NCI-H510A (cell line): ENCODE measurements at places on chromosomes 1 and 21.

GRCh38 chr1:36014722-36015220 lies 69.1 kb upstream of the TEKT2 start:
- DNase-seq = no peak

- no peak for DNase-seq
These were observed 114.7 kb downstream of the PBX1 start for GRCh38 chr1:164673584-164674214.

DNA sequence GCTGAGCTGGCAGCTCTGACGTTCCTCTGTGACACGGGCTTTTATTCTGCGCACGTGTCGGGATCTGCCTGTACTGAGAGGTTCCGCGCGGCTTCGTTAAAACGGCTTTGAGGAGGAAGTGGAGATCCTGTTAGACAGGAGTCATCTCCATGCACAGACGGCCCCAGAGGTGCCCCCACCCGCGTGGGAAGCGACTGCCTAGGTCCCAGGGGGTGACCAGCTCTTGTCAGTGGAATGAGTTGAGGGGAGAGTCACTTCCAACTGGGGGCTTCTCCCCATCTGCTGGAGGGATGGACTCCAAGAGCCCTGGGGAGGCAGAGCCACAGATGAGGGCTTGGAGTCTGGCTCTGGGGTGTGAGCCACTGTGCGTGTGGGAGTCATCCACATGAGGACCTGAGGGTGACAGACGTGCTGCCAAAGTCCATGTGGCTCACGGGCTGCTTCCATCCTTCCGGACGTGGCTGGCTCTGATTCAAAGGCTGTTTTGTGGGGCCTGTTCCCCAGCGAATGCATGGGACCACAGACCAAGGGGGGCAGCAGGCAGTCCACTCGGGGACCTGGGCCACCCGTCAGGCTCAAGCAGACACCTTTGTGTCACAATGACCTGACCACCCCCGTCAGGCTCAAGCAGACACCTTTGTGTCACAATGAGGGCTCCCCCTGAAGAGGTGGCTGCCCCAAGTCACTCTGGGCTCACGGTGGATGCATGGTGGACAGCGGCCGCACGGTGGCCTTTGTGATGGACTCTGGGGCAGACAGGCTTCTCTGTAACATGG lies 26.8 kb downstream of the PTTG1IP start:
- DNase-seq = no peak

DNA sequence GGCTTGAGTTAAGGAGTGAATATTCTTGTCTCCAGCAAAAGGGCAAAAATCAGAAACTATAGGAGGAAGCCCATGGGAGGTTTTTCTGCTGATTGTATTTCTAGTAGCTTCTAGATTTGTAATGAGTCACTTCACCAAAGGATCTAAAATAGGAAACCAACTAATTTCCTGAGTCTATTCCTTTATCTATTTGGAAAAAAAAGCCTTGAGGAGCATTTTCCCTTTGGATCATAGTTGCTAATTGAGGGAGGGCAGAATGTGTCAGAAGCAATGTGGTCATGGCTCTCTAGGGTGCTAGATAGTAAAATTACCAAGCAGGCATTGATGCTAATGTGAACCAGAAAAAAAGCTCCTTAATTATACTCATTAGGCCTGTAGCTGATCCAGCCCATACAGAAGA lies at the start of gene OR10R2:
TSS of gene OR10R2 (plus strand) at position 301 of the 400 bp plus-strand sequence. CDS start 106 bp downstream, outside the sequence.
- DNase-seq = no peak

DNA sequence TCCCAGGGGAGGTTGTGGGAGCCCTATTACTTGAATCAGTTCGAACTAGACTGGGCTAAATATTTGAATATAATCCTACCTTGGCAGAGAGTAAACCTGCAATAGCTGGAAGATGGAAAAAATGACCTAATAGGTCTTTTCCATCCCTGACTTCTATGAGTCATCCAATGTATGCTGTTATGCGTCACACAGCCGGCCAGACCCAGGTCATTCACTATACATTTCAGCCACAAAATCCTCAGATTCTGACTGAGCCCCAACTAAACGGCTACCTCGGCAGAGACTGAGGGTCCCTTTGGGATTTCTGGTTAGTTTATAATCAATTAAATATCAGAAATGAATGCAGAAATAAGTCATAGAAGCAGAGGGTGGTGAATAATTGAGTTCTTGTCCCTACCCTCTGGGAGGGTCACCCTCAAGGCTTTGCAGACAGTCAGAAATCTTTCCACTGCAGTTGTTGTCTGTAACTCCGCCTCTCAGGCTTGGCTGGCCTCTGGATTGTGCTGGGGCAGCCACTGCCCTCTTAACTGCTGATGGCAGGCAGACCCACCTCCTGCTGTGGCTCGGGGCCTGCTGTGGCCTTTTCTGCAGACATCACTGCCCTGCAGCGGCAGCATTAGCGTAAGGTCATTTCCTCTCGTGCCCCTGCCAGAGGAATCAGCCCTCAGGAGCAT lies 240.5 kb downstream of the TGFB2 start:
- DNase-seq = no peak

GRCh38 chr1:170284951-170285350 lies 139.2 kb downstream of the NTMT2 start:
- no peak for DNase-seq

DNA sequence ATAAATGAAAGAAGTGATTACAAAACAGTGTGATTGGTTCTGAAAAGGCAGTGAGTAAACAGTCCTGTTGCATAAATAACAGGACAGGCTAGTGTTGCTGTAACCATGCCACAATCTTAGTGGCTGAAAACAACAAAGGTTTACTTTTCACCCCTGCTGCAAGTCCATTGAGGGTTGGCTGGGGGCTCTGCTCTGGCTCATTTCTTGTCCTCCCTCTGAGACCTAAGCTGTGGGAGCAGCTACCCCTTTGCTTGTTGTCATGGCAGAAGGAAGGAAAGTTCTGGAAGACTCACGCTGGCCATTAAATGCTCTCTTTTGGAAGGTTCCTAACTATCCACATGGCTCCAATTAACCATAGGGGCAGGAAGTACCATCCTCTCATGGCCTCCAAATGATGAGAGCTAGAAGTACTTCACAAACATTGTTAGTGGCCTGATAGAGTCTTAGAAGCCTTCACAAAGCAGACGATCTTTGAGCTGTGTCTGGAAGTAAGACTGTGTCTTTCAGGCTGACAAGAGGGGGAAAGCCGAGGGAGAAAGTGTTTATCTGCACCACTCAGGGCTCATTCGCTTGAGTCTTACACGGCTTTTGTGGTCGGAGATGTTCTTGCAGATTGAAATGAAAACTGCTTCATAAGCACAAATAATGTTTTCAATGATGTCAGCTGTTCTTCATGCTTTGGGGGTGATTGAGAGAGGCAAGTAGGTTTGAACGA lies 11.9 kb downstream of the RCSD1 start:
- DNase-seq = no peak

- no peak for DNase-seq
These were observed 184.0 kb upstream of the NEGR1 start for GRCh38 chr1:72466376-72466775.

- DNase-seq = no peak
These were observed 178.6 kb downstream of the ZP4 start for GRCh38 chr1:237712082-237712481.

DNA sequence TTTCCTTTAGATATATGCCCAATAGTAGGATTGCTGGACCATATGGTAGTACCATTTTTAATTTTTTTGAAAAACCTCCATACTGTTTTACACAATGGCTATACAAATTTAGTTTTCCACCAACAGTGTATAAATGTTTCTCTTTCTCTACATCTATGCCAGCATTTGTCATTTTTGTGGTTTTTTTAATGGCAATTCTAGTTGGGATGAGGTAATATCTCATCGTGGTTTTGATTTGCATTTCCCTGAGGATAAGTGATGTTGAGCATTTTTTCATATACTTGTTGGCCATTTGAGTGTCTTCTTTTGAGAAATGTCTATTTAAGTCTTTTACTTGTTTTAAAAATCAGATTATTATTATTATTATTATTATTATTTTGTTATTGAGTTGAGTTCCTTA lies 35.5 kb downstream of the PLA2G4A start:
- no peak for DNase-seq

DNA sequence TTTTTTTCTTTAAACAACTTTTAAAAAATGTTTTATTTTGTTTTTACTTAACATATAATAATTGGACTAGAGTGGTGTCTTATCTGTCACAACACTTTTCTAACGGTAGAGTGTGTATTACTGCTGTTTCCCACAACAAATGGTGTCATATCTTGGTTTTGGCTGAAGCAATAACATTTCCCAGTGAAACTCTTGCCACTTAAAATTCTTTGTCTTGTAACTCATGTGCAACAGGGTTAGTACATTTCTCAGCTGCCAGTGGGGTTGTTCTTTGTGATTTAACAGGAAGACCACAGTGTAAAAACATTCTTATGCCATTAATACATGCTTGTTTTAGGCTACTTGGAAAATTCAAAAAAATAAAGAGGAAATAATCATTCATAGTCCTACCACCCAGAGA lies 43.5 kb downstream of the ALPL start:
- no peak for DNase-seq

DNA sequence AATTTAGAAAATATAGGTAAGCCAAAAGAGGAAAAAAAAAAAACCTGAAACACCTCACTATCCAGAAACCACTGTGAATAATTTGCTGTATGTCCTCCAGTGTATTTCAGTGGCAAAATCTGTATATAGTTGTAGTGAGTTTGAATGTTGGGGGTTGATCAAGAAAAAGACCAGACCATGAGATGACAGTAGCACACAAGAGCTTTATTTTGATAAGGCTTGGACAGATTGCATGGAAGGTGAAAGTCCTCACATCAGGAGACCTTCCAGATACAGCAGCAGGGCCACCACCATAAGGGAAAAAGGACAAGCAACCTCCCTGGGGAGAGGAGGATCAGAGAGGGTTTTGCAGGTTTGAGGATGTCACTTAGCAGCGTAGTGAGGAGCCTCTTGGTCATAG lies 16.2 kb upstream of the C1orf115 start:
- no peak for DNase-seq

DNA sequence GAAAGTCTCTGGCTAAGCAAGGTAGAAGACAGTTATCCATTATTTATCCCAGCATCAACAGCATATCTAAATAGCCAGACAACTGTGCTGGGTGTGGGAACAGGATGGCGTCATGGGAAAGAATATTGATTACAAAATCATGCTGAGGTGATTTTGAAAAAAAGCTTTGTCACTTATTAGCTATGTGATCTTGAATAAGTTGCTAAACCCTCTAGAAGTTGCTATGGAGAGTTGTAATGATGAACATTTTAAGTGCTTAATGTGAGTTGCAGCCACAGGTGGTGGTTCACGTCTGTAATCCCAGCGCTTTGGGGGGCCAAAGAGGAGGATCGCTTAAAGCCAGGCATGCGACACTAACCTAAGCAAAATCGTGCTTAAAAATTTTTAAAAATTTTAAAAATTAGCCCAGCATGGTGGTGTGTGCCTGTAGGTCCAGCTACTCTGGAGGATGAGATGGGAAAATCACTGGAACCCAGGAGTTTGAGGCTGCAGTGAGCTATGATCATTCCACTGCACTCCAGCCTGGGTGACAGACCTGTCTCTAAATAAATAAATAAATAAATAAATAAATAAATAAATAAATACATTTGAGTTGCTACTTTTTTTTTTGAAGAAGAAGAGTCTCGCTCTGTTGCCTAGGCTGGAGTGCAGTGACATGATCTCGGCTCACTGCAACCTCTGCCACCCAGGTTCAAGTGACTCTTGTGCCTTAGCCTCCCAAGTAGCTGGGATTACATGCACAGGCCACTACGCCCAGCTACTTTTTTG lies 33.6 kb downstream of the WNT2B start:
- no peak for DNase-seq

GRCh38 chr1:182724215-182724614 lies 39.8 kb upstream of the RGS8 start:
- no peak for DNase-seq

DNA sequence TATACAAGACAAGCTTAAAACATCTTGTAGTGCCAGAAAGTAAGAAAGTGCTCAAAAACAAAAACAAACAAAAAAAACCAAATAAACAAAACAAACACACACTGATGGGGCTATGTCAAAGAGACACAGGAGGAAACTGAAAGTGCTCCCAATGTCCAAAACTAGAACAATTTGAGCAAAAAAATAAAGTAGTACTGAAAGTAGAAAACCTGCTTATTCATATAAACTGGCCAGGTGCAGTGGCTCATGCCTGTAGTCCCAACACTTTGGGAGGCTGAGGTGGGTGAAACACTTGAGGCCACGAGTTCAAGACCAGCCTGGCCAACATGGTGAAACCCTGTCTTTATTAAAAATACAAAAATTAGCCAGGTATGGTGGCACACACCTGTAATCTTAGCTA lies 129.9 kb downstream of the GLUL start:
- no peak for DNase-seq

DNA sequence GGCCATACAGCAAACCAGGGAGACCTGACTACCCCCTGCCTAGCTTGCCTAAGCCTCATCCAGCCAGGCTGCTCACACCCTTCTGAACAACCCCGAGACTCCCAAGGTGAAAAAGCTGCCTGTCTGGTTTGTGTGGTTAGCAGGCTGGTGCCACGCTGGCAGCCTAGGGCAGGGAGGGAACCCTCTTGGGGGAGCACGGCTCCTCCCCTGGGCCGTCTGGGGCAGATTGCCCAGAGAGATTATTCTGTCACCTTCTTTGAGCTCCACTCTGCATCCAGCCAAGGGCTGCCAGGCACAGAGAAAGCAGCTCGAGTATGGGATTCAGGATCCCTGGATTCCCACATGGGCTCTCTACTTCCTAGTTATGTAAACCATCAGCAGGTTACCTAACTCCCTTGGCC lies 27.5 kb upstream of the TCEA3 start:
- DNase-seq = peak; percentile 70

DNA sequence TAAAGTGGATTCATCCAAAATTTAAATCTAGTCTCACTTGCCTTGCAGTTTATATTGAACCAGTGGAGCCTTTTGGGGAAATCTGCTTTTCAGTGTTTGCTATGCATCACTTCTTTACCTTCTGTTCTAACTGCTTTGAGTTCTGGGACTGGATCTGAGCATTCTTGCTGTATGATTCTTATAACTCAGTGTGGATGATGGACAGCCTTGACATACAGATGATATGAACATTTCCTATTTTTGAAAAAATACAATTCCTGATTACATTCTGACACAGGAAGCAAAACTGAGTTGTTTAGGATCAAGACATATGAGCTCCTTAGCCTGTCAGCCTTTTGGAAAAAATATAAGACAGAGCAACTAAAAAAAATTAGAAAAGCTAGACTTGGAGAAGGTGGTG lies 115.2 kb downstream of the DISP1 start:
- no peak for DNase-seq

DNA sequence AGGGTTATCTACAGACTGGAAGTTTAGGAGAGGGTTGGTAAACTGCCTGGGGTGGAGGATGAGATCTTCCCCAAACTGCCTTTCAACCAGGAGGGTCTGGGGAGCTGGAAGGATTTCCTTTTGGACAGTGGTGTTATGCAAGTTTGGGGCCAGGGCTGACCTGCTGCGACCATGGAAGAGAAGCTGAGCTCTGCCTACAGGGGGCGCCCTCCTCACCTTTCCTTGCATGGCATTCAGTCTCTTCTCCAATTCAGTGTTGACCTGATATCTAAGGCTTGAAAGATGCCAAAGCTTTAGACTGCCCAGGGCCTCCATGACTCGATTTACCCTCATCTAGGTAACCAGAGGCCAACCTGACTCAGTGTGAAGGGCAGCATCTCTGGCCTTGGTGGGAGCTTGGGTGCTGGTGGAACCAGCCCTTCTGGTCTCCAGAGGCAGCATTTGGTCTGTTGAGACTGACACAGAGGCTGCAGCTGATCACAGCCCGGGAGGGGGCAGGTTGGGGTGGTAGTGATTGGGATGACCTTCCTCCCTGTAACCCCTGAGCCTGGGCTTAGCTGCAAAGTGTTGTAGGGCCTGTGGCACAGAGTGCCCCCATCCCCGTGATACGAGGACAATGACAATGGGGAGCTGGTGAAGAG lies 170.0 kb downstream of the GRIK3 start:
- peak; percentile 95 for DNase-seq

- no peak for DNase-seq
These were observed 124.3 kb downstream of the VAV3 start for GRCh38 chr1:107840725-107841124.
